ENCODE measurements at places on chromosomes 1 and 21.

DNA sequence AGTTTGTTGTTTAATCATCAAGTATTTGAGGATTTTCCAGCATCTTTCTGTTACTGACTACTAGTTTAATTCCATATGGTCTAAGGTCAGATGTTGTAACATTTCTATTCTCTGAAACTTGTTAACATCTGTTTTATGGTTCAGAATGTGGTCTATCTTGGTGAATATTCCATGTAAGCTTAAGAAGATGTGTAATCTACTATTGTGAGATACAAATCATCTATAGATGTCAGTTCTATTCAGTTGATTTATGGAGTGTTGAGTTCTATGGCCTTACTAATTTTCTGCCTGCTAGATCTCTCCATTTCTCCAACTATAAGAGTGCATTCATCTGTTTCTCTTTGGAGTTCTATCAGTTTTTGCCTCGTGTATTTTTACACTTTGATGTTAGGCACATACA lies 31.5 kb downstream of the WARS2 start:
- DNase-seq, result no peak

DNA sequence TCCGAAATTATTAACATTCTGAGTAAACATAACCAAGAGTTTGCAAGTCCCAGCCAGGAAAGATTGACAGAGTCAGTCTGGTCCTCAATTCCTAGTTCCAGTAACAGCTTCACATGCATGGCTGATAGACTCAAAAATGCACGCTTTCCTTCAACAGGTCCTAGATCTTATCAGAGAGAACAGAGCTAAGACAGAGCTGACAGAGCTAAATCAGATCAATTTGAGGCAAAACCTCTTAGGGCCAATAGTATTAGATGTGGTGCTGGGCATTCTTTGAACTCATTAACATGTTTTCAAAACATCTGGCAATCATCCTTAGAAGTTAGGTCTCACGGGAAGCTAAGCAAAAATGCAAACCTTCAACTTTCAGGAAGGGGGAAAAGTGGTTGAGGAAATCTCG lies 114.0 kb downstream of the GREM2 start:
- no peak for DNase-seq

GRCh38 chr21:45388011-45388521 lies 16.9 kb upstream of the COL18A1 start:
- DNase-seq, result no peak

DNA sequence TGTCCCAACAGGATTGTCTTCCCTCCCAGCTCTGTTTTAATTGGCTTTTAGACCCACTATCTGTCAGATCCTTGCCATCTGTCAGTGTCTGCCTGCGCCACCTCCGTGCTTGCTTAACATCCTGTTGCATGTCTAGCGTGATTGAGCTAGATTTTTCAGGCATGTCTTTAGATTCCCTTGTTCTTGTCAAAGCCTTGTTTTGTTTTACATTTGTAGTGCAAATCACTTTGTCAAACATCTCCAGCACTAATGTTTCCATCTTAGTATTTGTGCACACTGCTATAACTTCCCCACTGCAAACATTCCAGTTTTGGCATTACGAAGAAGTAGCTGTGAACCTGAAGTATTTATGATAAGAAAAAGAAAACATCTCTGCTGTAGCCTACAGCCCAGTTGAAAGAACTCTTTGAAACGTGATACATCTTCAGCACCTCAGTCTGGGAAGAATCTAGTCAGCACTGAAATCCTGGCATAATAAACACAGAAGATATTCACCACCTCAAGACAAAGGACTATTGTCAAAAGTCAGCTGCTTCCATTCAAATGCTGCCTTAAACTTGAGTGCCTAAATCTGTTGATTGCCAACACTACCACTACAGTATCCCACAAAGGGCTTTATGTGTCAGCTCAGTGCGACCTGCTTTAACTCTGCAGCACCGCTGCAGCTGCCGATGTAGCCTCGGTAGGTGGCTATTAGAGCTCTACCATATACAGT lies 105.0 kb downstream of the FNBP1L start:
- no peak for DNase-seq

- no peak for DNase-seq
Measured at GRCh38 chr1:196409586-196409985, 198.7 kb downstream of the KCNT2 start.

DNA sequence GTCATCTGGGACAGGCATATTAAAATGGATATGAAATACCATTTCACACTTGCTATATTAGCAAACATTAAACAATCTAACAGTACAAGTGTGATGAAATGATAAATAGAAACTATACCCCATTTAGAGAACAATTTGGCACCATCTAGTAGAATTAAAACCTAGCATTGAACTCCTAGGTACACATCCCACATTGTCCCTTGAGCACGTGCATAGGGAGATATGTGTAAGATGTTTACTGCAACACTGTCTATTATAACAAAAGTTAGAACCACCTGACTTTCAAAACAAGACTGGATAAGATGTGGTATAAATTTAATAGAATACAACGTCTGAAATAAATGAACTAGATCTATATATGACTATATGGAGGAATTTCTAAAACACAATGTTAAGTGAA lies 3.8 kb downstream of the SLC22A15 start:
- no peak for DNase-seq

- DNase-seq, result no peak
Measured at GRCh38 chr21:29664615-29665014, 275.2 kb downstream of the GRIK1 start.

DNA sequence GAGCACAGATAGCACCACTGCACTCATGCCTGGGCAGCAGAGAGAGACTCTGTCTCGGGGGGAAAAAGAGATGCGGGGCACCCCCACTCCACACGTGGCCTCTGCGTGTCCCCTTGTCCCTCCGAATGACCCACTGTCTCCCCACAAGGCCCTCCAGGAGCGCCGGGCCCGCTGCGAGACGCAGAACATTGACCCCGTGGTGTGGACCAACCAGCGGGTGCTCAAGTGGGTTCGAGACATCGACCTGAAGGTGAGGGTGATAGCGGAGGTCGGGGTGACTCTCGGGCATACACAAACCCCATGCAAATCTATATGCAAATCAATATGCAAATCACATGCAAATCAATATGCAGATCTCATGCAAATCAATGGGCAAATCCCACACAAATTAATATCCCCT lies 50.3 kb upstream of the TMEM51 start:
- DNase-seq, result no peak

DNA sequence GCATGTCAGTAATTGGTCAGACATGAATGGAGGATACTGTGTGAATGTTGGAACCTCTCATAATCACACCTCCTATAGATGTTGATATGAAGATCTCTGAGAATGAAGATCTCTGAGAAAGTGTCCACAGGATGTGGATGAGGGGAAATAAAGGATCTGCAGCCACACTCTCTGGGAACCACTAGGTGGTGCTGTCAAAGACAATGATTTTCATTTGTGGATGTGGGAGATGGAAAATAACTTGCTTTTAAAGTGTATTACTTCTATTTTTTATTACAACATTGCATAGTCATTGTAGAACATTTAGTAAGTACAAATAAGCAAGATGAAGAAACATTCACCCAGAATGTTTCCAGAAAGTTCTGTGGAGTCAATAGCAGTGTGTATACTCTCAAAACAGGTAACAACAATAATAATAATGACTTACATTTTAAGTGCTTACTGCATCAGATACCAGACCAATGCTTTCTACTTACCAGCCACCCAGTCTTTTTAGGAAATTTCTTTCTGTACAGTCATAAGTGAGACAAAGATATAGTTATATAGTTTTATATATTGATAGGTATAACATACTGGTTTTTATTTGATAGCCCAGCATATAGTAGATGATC lies 128.2 kb downstream of the ATG4C start:
- DNase-seq, result no peak

DNA sequence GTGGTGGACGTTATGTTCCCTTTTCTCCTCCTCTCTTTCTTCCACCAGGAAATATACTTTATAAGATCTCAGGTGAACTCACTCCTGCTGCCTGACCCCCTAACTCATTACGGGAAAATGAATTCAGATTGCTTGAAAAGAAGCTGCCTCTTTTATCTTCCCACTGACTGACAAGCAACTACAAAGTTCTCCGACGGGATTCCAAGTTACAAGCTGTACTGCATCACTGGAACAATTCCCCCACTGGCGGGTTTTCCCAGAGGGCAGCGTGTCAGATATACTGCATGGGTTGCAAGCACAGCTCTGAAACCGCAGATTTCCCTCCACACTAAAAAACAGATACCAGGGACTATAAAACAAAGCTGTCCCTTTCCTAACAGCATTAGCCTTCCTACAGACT lies 390.6 kb downstream of the KCTD3 start:
- no peak for DNase-seq

DNA sequence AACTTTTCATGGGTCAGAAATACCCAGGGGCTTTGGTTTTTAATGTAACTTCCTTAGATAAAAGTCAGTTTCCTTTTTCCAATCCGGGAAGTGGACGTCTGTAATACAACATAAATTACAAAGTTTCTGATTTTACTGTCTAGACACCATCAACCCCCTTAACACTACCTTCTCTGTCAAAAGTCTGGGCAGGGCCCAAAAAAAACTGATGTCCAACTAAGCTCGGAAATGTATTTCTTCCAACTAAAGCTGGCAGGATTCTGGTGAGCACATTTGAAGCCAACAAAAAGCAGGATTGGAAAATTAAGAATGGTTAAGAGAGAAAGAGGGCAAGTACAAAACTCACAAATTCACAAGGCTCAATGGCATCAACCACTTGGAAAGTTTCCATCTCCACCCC lies 24.3 kb downstream of the DDAH1 start:
- DNase-seq, result no peak

DNA sequence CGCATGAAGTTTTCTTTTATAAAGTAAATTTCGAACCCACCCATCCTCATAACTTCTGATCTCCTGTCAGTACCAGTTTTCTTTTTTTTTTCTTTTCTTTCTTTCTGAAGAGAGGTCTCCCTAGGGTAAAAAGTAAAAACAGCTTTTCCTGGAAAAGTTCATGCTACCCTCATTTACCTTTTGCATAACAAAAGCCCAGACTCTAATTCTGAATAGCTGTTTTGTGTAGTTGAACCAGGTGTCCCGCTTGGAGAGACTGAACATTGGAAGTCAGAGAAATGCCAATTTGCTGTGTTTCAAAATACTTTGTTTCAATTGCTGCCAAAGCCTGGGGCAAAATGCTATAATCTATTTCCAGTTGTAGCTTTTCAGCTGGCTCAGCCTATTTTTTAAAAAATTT lies 113.7 kb upstream of the RUNX1 start:
- DNase-seq, result no peak

DNA sequence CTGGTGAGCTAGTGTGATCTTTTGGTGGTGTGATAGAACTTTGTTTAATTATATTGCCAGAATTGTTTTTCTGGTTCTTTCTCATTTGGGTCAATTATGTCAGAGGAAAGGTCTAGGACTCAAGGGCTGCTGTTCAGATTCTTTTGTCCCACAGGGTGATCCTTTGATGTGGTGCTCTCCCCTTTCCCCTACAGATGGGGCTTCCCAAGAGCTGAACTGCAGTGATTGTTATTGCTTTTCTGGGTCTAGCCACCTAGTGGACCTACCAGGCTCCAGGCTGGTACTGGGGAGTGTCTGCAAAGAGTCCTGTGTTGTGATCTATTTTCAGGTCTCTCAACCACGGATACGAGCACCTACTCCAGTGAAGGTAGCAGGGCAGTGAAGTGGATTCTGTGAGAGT lies 25.9 kb upstream of the CD84 start:
- DNase-seq, result no peak

DNA sequence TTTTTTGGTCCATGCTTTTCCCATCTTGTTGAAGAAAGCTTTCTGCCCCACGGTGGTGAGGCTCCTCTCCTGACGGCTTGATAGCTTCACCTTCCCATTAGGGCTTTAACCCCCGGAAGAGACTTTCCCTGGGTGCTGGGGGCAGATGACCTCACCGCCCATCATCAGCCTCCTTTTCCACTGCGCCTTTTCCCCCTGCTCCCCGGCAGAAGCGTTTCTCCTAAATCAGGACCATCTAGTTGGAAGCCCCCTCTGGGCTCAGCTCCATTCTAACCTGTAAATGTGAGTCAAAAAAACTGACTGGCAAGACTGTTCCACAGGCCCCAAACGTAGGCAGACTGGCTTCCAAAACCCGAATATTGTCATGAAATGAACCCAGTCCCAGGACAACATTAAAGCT lies 6.7 kb downstream of the POFUT2 start:
- peak; percentile 17 for DNase-seq

GRCh38 chr21:42892582-42892930 lies 553 bp upstream of the NDUFV3 start:
- no peak for DNase-seq

DNA sequence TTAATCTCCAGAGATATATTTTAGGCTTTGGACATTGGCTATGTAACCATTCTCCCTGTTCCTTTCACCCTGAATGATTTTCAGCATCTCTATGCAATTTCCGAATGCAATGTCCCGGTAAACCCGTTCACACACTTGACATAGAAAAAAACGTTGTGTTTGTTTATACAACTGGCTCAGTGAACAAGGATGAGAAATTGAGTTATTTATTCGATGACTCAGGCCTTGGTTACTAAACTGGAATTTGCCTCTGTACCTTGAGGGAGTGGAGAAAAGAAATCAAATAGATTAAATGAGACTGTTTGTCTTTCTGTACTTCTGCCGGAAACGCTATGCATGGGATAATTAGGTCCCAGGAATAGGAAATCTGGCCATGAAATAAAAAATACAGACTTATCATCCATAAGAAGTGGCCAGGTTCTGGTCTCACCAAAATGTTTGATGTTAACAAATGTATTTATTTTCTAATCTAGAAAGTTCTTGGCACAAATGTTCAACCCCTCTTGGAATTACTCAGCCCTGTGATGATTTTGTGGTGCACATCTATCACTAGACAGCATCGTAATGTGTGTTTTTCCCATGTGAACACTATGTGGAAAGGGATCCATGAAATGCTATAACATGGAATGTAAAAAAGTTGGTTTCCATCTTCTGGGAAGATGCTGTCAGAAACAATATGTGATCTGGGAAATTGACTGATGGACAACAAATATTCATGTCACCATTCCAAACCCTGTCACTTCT lies 253.9 kb downstream of the DUSP10 start:
- DNase-seq, result no peak

DNA sequence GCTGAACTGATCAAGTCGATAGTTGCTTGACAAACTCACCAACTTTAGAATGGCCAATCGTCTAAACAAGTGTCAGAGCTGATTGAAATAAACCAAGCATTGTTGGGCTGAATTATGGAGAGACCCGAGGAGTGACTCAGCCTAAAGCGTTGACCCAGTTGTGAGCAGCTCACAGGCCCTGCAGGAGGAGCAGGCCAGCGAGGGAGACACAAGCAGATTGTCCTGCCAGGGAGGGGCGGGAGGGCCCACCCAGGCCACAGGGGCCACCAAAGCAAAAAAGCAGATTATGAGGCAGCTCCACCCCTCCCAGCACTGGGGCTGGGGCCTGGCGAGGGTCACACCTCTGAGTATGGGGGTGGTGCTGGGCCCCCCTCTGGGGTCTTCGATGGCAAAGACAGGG lies 10.1 kb upstream of the MATN1 start:
- no peak for DNase-seq

GRCh38 chr1:102434421-102434820 lies 437.7 kb upstream of the OLFM3 start:
- no peak for DNase-seq

GRCh38 chr1:178934546-178934945 lies 63.7 kb upstream of the ANGPTL1 start:
- no peak for DNase-seq

Measured in breast epithelium (tissue), 4 donors.